ENCODE measurements at places on chromosomes 7 and 10.

- no peak for DNase-seq
These were observed 51.8 kb downstream of the TACC2 start for GRCh38 chr10:122040786-122041185.

GRCh38 chr7:54843841-54844355 is 84.9 kb upstream of the SEC61G start:
- DNase-seq: no peak

DNA sequence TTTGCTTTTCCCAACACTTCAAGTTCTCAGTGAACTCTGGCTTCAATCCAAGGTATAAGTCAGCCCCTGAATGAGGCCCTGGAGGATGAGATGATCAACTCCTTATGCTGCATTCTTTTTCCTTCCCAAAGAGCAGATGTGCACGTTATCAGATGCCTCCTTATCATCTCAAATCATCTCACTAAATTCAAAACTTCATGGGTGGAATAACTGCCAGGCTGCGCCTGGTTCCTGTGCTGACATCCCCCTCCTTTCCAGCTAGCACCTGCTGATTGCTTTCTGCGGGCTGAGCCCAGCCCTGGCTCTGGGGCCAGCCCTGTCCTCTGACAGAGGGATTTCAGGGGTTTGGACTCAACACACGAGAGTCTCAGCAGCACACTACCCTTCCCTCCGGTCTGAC is 44.9 kb downstream of the TLL2 start:
- no peak for DNase-seq

- peak; percentile 8 for DNase-seq
These were observed 236.5 kb downstream of the RELN start for GRCh38 chr7:103752995-103753394.

GRCh38 chr7:8176370-8177081 is 85.4 kb downstream of the ICA1 start:
- DNase-seq: no peak

DNA sequence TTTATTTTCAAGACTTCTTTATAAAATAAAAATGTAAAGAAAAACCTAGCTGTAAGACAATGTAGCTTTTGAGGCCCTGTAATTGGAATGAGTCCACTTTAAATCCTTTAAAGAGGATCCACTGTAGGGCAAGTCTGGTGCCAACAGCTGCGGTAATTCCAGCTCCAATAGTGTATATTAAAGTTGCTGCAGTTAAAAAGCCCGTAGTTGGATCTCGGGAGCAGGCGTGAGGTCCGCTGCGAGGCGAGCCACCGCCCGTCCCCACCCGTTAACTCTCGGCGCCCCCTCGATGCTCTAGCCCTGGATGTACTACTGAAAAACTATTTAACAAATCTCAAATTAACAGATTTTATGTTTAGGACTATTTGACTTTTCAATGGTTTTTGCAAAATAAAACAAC is 414.7 kb upstream of the SEMA3C start:
- DNase-seq: no peak

Measured in amniotic epithelial cell (primary cell).